Esophagus squamous epithelium (tissue), 5 donors: ENCODE measurements at places on chromosomes 6 and 20. TPM values are rescaled to one million over a fixed set of nuclear protein-coding genes. Genes with fewer than 3 reads are reported as not detected.

DACT2 gene
- total RNA-seq: 2.8 TPM

GRCh38 chr20:10927936-10928840, 254.4 kb upstream of the JAG1 start:
- DNase-seq: no peak

- DNase-seq: no peak
Measured at GRCh38 chr6:107827541-107827940, 3.4 kb upstream of the SCML4 start.

DNA sequence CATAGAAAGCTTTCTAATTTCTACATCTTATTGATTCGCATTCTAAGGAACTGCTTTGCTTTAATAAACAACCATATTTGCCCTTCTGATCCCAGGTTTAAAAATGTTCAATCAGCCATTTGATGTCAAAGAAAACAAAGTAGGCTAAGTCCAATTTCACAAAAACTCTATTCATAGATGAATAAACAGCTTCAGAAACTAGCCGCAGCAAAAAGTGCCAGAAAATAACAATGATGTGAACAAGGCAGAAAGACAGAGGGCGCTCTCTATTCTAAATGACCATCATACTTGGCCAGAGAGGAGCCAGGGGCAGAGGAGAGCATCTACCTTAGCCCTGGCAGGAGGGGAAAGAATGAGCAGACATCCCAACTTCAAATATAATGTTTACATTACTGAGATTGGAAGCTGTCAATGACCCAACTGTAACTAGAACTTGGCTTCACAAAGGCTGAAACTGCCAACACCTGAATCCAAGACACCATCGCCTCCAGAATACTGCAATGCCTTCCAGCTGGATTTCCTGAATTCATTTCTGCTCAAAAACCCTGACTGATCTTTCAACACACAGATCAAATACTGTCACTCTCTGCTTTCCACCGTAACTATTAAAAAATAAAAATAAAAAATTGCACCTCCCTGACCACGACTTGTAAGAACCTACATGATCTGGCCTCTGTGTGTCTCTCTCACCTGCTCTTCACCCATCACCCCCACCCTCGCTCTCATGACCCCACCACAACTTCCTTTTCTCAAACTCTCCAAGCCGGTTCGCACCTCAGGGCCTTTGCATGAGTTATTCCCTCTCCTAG, 9.5 kb downstream of the CNKSR3 start:
- DNase-seq: no peak
